ENCODE measurements at places on chromosomes 13 and 19.

- DNase-seq: no peak
Observed at GRCh38 chr13:112943309-112944125, 25.5 kb upstream of the MCF2L start.

GRCh38 chr13:111288276-111288675, 32.2 kb upstream of the TEX29 start:
- no peak for DNase-seq

DNA sequence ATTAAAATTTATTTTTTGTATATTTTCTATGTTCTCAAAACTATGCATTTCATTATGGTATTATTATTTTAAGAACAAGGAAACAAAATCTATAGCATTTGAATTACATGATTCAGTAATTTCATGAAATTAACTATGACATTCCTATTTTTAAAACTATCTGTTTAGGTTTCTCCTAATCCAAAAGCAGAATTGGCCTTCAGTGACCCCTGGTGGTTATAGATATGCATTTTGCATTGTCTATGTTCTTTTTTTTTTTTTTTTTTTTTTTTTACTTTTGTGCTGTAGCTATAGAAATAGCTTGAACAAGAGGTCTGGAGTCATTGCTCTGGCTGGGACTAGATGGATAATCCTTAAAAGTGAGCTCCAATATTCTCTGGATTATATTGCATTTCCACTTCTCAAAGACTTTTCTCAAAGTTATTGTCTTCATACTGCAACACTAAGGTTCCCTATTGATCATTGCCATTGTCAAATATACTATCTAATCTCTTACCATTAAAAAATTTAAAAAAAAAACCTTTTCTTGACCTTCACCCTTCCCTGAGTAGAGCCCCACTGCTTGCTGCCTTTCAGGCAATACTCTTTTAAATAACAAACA, 15.9 kb upstream of the DNAJC3 start:
- DNase-seq: no peak

DNA sequence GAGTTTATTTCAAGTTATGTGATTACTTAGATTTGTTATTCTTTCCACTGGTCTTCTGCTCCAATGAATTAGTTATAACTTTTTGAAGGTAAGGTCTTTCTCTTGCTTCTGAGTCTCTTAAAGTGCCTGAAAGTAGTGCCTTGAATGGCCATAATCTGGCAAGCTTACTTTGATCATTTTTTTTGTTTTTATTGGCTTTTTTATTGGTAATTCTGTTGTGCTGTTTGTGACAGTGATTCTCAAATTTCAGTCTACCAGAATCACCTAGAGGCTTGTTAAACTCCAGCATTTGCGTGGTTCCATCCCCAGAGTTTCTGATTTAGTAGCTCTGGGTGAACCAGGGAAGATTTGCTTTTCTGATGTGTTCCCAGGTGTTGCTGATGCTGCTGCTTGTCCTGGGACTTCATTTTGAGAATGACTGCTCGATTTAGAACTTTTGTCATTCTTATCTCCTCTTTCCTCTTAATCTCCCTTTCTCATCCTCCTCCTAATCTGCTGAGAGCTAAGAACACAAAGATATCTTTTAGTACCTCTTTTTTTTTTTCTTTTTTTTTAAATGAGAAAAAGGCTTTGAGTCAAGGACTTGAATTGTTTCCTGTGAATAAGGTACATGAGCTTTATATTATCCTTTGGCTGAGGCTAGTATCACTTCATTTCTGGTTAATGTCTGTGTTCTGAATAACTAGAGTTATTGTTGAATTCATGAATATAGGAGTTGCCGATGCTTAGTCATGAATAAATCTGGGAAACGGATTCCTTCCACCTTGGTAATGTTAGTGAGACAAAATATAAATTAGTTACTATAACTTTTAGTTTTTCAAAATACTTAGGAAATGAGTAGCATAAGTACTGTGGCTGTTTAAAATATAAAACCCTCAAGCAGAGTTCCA, 91.4 kb downstream of the PAN3 start:
- DNase-seq: no peak

DNA sequence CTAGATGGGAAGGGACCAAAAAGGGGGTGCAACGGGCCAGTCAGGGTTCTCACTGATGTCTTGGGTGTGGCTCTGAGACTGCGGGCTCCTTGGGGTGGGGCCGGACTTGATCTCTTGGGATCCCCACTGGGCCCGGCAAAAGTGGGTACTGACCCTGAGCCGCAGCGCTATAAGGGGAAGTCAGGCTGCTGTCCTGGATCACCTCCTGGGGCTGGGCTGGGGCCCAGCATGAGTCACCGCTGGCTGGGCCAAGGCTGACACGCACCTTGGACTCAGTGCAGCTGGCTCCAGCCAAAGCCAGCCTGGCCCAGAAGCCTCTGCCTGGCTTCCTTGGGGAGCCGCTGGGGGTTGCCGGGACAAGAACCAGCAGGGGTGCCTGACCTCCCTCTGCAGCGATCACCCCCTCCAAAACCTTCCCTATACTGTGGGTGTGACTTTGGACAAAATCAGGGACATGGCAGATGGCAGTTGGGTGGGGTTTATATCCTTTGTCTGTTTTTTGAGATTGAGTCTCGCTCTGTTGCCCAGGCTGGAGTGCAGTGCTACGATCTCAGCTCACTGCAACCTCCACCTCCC, 617 bp upstream of the IQCN start:
- no peak for DNase-seq

DNA sequence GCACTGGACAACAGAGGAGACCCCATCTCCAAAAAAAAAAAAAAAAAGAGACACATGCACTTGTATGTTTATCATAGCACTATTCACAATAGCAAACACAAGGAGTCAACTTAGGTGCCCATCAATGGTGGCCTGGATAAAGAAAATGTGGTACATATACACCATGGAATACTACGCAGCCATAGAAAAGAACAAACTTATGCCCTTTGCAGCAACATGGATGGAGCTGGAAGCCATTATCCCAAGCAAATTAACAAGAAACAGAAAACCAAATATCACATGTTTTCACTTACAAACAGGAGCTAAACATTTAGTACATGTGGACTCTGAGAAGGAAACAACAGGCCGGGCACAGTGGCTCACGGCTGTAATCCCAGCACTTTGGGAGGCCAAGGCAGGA, 155.7 kb downstream of the ABCC4 start:
- DNase-seq: no peak

Data from T-helper 17 cell (primary cell).